Activated T-cell treated with anti-CD3 and anti-CD28 coated beads, Interleukin-2, amount 50 U/mL, for 72 hours (primary cell): ENCODE measurements at places on chromosomes 7 and 10. TPM values are rescaled to one million over a fixed set of nuclear protein-coding genes. Genes with fewer than 3 reads are reported as not detected.
A peak's percentile ranks its signal among the peaks of the same experiment; 100 is the strongest.

Gene CCL24
- total RNA-seq: not detected

Gene ZNF680
- 15.4 TPM for total RNA-seq

DNA sequence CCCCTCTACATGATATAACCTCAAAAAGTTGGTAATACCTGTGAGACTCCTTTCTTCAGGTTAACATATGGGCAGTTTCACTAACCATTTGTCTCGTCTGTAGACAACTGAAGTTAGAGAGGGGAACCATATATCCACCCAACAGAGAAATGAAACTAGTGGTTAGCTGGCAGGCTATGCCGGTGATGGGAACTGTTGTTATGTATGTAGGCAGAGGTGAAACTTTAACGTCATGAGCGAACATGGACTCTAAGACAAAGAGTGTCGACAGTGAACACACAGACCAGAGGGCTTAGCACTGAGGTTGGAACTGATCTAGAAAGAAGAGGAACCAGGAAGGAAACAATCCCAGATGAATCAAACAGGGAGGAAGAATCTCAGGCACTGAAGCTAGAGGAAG lies 112.4 kb downstream of the ELMO1 start:
- peak; percentile 53 for DNase-seq

Gene TET1
- total RNA-seq: 0.69 TPM

Gene LRIT1
- total RNA-seq: not detected

DNA sequence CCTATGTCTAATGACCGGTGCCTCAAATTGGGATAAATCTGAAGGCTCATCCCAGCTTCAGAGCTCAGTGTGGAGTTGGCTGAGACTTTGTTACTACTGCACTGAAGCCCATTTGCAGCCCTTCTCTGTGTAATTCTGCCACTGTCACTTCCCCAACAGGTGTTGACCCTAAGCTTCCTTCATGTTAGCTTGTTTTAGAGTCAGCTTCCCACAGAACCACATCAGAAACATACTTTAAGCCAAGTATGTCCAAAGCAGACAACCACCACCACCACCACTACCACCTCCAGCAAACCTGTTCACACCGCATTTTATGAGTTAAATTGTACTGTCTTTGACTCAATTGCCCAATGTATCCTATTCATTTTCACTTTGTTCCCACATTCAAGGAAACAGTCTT lies 25.2 kb upstream of the GNAT3 start:
- no peak for DNase-seq

GRCh38 chr7:30700941-30701340 lies 18.7 kb upstream of the CRHR2 start:
- no peak for DNase-seq

DNA sequence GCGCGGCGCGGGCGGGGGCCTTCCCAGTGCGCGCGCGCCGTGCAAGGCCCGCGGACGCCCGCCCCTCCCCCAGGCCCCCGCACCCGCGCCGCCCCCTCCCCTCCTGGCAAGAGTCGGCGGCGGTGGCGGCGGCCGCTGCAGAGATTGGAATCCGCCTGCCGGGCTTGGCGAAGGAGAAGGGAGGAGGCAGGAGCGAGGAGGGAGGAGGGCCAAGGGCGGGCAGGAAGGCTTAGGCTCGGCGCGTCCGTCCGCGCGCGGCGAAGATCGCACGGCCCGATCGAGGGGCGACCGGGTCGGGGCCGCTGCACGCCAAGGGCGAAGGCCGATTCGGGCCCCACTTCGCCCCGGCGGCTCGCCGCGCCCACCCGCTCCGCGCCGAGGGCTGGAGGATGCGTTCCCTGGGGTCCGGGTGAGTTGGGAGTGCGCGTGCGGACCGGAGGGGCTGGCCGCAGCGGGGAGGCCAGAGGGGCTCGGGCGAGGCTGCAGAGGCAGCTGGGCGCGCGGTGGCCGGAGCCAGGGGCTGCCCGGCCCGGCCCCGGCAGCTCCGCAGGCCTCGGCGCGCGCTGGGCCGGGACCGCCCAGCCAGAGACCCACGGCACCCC lies at the start of gene BMPR1A:
Gene BMPR1A, plus strand, starts transcription at position 109 of the 602 bp plus-strand sequence. CDS start 119,400 bp downstream, outside the sequence.
- no peak for DNase-seq

Gene ZNF212
- 18.7 TPM for total RNA-seq

- no peak for DNase-seq
These were observed 26.0 kb downstream of the LRRC18 start for GRCh38 chr10:48913674-48914073.

Gene TBC1D12
- 2.3 TPM for total RNA-seq

Gene HTRA1
- not detected for total RNA-seq
